Right ventricle myocardium superior (tissue), 1 donor: ENCODE measurements at places on chromosomes 2 and 18.

GRCh38 chr2:170815746-170816503, 762 bp upstream of the GAD1 start:
- peak; percentile 57 for DNase-seq

- DNase-seq, result no peak
Measured at GRCh38 chr2:189951791-189952535, 110.6 kb downstream of the MSTN start.

DNA sequence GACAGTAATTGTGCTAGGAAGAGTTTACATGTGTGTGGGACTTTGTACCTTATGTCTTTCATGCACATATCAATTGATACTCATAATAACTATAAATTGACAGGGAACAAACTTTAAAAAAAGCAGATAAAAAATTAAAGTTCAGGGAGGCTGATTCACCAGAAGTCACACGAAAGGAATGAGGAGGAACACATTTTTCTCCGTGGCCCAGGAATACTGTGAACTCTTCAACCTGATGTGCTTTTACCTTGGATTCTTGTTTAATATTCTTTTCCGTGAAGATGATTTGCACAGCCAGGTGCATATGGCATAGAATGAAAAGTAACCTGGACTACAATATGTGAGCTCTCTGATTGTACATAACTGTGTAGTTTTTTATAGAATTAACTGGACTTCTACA, 326.3 kb downstream of the CDH7 start:
- no peak for DNase-seq

DNA sequence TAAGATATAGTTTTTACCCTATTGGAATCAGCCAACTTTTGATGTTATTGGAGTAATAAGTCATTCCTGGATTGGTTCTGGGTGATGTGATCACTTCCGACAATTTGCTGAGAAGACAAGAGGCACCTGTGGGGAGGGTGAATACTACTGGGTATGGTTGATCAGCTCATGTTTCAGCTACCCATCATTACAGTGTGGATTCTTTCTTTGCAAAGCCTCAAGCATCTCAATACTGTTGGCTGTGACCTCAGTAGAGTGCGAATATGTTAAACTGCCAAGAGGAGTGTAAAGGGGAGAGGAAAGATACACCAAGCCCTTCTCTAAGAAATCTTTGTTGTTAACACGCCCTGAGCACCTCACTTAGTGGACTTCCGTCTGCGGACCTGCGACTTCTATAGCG, 317.7 kb downstream of the TDRD15 start:
- DNase-seq, result no peak

DNA sequence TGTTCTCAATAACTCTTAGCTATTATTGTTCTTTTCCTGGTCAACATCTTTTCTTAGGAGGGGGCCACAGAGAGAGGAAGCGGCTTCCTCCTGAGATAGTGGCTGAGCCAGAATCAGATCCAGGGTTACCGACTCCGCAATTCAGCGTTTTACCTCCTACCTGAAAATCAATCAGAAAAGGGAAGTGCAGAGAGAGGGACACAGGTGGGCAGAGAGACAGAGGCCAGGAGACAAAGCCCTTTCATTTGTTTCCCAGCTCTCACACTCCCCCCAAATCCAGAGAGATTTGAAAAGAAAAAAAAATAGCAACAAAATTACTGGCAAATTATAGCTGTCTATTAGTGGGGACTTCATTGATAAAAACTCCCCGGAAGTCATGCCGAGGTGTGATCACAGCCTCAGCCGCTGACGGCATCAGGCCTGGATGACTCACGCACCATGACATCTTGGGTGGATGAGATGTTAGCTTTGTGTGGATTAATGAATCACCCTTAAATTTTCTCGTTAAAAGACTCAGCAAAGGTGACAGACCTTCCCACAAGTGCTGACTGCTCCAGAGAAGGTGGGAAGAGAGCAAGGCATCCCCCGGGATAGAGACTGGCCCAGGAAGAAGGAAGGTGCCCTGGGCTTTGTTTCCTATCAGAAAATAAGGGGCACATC, 120.7 kb downstream of the LOXHD1 start:
- DNase-seq, result no peak

DNA sequence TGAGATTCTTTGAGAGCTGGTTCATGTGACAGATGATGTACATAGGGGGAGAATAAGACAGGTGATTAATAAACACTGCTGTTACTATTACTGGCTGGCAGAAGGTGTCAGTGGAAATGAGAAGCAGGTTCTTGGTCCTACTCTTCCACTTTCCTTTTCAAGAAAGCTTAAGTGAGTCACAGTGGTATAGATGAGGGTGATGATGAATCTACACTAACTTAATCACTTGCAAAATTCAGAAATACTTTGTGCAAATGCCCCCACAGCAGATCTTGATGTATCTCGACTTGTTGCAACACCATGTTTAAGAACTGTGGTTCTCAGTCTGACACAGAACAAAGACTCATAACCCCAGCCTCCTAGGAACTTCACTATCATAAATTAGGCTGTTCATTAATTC, 35.9 kb upstream of the MGAT5 start:
- no peak for DNase-seq

GRCh38 chr2:147051248-147051647, 793.6 kb upstream of the ACVR2A start:
- no peak for DNase-seq

- DNase-seq, result no peak
Measured at GRCh38 chr2:96484091-96484490, 21.1 kb downstream of the NEURL3 start.

GRCh38 chr2:5328826-5329225, 363.4 kb upstream of the SOX11 start:
- DNase-seq, result no peak

DNA sequence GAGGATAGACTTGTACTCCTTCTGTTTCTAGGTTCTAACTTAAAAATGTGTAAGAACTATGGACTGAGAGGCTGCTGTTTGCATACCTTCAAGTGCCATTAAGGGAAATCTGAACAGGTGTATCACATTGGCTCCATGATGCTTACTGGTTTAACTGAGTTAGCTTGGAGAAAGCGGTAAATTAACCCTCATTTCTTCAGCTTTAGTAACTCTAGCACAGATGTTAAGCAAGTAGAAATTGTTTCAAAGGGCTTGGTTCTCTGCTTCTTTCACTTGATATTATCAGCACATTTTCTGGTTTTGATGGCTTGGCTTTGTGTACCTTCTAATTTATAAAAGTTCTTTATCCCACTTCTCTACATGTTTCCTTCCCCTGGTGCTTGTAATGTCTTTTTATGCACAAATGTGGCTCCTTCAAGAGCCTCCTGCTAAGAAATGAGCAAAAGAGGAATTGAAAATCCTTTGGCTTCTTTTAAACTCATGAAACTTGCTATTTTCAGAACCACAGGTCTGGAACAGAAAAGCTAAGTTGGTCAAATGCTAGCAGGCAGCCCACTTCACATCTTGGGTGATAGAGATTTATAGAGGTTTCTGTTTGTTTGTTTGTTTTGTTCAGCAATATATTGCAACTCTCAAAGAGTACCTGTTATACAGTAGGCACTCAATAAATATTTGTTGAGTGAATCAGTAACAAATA, 249.9 kb upstream of the THUMPD2 start:
- DNase-seq, result no peak
